ENCODE measurements at places on chromosomes 2 and 18.

GRCh38 chr2:68920481-68921170 lies 32.1 kb downstream of the GKN2 start:
- DNase-seq: no peak

GRCh38 chr2:19933351-19933981 lies 31.7 kb upstream of the TTC32 start:
- no peak for DNase-seq

GRCh38 chr2:67930156-67930555 lies 132.6 kb downstream of the C1D start:
- DNase-seq: no peak

- DNase-seq: no peak
These were observed 3.1 kb downstream of the SP140L start for GRCh38 chr2:230329946-230330605.

- DNase-seq: no peak
These were observed 6.2 kb upstream of the DNAJB2 start for GRCh38 chr2:219272995-219273394.

DNA sequence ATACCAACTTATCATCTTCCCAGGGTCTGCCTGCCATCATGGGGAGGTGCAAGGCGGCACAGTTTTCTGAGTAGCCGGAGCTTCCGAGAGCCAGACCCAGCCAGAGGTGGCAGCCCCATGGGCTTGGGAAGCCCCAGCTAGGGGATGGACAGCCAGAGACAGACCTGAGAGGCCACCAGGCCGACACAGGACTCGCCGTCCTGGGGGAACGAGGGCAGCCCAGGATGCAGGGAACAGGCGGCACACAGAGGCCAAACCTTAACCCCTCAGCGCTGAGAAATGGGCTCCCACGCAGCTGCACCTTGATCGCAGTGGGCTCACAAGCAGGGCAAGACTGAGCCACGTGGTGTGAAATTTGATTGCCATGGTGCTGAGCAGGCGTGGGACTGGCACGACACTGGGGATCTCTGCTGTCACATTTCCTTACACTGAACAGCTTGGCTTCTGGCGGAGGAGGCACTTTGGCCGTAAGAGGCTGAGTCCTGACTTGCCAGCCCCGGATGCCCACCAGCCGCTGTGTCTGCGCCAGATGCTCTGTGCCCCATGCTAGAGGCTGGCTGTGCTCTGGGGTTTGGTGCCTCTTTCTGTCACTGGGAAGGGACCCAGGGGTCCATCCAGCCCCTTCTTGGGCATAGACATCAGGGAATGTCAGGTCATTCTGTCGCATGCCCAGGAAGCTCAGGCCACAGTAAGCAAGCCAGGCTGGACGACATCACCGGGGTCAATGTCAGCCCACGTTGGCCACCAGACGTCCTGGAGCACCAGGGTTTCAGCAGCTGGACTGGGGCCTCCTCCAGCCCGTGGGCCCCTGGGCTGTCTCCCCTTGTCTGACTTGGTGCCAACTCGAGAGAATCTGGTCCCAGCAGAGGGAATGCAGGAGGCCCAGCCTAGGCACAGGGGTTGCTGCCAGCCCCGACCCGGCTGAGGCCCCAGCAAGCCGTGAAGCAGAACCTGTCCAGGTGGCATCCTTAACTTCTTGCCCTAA lies 312.1 kb upstream of the MYT1L start:
- DNase-seq: no peak

DNA sequence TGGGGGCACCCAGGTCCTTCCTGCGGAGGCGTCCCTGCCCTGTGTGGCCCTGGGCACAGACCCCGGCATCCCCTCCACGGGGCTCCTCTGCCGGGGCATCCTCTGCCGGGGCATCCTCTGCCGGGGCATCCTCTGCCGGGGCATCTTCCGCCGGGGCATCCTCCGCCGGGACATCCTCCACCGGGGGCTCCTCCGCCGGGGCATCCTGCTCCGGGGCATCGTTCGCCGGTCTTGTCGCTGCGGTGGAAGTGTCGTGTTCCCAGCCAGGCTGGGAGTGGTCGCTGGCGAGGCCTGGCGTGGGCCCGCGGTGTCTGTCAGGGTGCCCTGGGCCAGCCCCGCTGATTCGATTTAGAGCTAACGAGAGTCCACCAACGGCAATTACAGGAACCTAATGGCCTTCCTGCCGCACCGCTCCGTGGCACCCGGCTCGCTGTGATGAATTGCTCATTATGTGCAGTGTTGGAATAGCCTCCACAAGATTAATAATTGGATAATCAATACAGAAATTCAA lies 115.1 kb downstream of the NFATC1 start:
- DNase-seq: no peak

DNA sequence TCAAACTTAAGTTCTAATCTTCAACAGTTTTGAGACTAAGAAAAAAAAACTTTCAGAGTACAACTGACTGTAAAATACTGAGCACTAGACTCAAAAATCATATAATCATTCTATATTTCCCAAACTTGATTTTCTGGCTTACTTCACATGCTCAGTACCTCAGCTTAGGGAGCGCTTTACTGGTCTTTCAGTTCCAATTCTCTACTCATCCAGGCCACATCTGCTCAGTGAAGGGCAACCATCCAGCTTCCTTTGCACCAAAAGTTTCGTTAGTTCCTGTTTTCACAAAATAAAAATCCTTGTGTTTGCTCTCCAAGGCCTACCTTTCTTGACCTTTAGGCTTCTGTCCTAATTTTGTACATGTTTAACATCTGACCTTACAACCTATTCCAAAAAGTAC lies 287.6 kb upstream of the LRRTM1 start:
- no peak for DNase-seq

DNA sequence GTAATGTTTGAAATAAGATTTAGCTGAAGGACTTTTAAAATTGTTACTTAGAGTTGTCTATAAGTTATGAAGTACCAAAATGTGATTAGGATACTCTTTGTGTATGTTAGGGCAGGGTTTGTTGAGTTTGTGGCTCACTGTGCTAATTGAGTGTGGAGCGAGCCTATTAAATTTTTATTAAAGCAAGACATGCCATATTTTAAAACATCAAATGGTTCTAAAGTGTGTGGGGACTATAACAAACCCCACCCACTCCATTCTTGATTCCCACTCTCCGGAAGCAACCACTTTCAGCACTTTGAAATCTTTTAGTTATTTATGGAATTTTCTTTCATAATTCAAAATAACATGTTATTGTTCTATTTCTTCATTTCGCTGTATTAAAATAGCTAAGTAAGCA lies 1.8 kb downstream of the HNMT start:
- no peak for DNase-seq

- DNase-seq: no peak
These were observed 57.6 kb downstream of the EPHA4 start for GRCh38 chr2:221514305-221515040.

GRCh38 chr2:133508546-133509165 lies 59.6 kb downstream of the NCKAP5 start:
- DNase-seq: no peak

DNA sequence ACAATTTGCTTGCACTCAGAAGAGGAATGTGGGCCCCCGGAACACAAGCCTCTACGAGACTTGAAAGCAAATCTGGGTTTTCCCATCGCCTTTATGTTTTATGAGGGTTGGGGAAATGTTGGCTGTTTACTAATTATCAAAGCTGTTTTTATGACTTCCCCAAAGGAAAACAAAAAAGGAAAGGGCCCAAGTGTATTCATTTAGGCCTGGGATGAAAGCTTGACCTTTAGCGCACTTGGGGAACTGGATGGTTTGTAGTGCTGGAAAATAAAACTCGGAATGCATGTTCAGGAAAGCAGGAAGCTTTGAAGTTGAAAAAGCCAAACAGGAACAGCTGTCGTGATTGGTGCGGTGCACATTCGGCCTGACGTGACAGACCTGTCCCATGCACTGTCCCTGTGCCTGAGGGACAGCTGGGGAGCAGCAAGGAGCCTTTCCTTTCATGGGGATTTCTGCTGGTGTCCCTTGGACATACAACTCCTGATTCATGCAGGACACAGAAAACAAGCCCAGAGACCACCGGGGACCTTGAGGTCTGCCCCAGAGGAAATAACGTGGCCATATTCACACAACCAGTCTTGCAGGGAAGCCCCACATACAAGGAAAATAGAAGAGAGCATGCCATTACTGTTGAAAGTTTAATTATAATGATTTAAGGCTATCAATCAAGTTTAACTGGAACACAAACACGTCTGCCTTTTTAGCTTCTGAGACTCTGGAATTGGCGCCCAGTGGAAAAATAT lies 169.7 kb upstream of the APCDD1 start:
- DNase-seq: no peak

GRCh38 chr2:16622399-16622968 lies 43.1 kb downstream of the CYRIA start:
- DNase-seq: no peak

- DNase-seq: no peak
These were observed 76.3 kb downstream of the DYNC1I2 start for GRCh38 chr2:171763602-171764001.

DNA sequence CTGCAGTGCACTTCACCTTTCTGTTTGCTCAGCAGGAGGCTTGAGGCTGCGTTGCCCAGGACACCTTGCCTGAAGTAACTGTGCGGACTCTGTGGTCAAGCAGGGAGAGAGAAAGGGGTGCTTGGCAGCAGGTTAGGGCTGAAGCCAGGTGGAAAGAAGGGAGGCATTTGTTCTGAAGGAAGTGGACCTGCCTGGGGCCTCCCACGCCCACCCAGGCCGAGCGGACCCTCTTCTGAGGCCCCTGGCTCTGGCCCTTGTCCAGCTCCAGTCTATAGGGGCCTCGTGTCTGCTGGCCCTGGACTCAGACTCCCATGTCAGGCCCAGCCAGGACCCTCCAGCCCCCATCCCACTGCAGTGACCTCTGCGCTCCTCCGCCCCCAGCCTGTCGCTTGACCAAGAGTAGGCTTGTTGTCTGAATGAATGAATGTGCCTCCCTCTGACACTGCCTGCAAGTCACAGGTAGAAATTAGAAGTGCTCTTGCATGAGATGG lies 2.5 kb downstream of the SNED1 start:
- peak; percentile 47 for DNase-seq

GRCh38 chr2:64220265-64220664 lies 76.0 kb upstream of the PELI1 start:
- no peak for DNase-seq

DNA sequence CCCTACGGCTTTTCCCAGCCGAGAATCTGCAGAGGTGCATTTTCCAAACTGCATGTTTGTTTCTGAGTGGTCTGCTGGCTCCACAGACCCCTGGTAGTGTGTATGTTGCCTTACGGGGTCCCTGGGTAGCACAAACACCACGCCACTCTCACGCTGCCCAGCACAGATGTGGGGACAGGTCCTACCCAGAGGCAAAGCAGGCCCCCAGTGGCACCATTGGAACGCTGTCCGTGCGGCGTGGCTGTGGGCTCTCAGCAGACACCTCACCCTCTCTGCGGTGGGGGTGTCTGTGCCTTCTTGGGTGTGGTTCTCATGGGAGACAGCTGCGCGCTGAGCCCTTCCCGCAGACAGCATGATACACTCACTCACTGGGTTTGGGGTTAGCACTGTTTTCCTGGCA lies 137.4 kb downstream of the NFATC1 start:
- DNase-seq: no peak

DNA sequence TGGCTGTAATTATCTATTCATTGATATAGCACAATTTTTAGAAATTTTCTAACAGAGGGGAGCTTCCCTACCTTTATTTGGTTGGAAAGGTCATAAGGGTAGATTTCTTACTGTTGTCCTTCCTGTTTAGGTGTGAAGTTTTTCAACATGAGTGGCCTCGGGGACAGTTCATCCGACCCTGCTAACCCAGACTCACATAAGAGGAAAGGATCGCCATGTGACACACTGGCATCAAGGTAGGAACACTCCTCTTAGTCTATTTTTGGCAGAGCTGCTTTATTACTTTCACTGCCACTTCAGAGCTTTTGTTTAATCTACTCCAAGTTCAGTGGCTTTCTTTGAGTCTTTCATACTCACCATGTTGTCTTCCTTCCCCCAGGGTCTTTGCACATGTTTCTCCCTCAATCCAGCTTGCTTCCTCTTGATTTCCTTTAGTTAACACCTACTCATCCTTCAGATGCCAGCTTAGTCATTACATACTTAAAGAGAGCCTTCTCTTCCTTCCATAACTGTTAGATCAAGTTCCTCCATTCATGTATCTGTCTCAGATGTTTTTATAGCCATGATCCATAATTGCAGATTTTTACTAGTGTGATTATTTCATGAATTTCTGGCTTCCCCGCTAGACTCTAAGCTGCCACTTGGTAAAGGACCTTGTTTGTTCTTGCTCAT lies 134.5 kb downstream of the PTRHD1 start:
- DNase-seq: no peak

- DNase-seq: no peak
These were observed 61.4 kb downstream of the WDR75 start for GRCh38 chr2:189502714-189503113.

DNA sequence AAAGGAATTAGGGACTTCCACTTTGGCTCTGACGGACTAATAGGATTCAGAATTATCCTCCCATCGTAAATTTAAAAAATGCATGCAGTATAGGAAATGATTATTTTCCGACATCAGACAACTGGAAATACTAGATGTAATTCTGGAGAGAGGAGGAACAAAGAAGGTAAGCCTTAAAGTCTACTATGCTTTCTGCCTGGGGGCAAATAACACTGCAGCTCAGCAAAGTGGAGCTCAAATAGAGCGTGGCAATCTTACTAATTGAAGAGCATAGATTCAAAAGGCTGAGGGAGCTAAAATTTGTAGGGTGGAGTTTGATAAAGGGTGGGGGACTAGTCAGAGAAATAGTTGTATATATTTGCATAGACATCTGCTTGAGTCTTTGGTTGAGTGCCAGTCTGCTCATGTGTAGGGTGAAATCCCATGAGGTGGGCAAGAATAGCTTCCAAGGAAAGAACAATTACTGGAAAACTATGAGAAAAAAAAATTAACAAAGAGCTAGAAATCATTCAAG lies 23.8 kb downstream of the COPS8 start:
- DNase-seq: no peak

DNA sequence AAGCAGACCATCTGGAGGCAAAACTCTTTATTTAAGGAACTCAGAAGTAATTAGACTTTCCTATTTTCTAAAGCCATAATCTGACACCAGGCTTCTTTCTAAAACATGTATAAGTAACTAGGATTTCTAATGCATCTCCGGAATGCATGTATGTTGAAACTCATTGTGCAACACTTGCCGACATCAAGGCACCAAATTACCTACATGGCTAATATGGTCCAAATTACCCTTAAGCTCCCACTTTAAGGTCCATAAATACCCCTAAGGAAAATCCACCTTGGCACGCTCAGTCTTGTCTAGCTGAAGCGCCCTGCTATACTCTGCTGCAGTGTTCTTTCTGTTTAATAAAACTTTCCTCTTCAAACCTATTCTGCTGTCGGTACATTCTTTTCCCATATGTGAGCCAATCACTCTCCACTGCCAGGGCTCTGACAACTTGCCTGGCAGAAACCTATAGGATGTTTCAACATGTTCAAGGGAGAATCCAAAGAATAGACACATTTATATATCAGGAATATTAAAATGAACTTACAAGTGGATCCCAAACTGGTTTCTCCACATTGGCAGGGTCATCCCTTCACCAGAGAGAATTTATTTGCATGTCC lies 171.9 kb downstream of the GALNT1 start:
- DNase-seq: no peak

Measured in ascending aorta (tissue), 2 donors.